Ammon's horn (tissue), 1 donor: ENCODE measurements at places on chromosomes 16 and 17.

DNA sequence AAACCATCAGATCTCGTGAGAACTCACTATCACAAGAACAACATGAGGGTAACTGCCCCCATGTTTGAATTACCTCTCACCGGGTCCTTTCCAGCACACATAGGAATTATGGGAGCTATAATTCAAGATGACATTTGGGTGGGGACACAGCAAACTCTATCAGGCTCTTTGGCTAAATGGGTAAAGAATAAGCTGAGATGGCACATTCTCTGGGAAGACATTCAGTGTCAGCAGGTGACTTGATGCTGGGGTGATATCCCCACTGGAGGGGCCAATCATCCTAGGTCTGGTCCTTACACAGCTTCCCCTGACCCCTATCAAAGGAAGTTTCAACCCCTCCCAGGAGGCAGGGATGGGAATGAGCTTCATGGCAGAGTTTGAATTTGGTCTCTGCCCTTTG, 664.0 kb upstream of the EEF2KMT start:
- DNase-seq: no peak

DNA sequence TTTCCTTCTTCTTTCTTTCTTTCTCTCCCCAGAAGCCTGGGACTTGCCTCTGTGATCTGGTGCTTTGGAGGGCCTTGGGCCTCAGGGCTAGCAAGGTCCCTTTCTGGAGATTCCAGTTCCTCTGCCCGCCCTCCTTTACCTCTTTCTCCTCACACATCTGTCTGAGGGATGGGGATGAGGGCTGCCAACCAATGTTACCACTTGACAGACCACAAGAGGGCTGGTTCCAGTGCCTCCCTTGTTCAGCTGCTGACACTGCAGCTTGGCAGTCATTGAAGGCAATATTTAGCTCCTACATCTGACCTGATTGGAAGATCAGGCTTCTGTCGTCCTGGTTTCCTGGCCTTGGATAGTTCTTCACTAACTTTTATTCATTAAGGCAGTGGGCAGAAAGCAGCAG, 3.6 kb upstream of the ZNF652 start:
- peak; percentile 88 for DNase-seq

GRCh38 chr16:31535737-31536136, 8.0 kb downstream of the AHSP start:
- DNase-seq: no peak

- peak; percentile 70 for DNase-seq
These were observed 30.1 kb downstream of the VPS35 start for GRCh38 chr16:46658925-46659324.

DNA sequence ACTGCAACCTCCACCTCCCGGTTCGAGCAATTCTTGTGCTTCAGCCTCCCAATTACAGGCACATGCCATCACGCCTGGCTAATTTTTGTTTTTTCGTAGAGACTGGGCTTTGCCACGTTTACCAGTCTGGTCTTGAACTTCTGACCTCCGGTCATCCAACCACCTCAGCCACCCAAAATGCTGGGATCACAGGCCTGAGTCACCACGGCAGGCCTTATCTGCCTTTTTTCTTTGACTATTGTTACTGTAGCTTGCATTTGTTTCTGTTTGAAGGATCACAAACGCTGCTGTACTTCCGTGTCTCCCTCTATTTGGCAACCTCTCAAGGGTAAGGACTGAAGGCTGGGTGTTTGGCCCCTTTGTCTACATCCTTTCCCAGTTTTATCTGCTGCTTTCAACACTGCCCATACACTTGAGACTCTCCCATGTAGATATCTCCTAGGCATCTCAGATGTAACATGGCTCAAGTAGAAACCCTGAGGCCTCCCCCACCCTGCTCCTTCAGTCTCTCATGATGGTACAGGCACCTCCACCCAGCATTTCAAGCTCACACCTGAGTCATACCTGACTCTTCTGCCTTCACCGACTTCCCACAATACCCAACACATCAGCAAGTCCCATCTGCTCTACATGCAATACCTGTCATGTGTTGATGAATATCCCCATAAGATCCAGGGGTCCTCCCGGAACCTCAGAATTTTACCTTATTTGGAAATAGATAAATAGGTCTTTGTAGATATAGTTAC, 219.0 kb downstream of the CPPED1 start:
- no peak for DNase-seq

DNA sequence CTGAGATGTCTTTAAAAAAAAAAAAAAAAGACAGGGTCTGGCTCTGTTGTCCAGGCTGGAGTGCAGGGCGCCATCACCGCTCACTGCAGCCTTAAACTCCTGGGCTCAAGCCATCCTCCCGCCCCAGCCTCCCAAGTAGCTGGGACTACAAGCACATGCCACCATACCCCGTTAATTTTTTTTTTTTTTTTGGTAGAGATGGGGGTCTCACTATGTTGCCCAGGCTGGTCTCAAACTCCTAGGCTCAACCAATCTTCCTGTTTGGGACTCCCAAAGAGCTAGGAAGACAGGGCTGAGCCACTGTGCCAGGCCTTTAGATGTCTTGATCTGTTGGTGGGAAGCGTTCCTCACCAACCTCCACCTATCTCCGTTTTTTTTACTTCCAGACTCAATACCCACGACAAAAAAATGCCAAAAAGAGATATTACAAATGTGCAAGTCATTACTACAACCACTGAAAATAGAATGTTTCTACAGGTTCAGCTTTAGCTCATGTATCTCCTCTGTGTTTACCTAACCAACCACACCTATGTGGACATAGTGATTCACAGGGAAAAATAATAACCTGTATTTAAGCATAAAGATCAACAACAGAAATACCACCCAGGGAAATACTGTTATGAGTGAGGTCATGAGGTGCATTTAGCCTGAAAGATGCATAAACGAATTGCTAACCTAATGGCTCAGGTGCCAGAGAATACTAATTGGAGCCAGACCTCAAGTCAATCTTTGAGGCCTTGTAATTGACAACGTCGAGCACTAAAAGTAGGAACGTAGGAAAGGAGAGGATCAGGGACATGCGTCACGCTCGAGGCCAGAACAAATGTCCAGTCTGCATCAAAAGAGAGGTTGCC, 22.6 kb downstream of the NACA2 start:
- no peak for DNase-seq

- DNase-seq: peak; percentile 26
These were observed 4.4 kb upstream of the DHX40 start for GRCh38 chr17:59561042-59561441.

DNA sequence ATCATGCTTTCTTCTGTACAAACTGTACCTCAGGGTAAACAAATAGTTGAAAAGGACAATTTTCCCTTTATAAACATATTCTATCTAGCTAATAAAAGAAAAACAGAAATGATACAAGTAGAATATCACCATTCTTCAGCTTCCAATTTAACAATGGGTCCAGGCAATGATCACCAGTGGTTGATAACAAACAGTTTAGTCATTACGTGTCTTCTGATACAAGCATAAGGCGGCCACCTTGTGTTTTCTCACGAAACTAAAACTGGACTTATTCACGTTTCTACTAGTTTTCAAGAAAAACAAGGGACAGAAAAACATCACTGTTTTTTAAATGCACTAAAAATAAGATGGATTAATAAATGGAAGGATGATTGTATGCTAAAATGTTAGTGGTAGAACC, 58.3 kb downstream of the STH start:
- no peak for DNase-seq

DNA sequence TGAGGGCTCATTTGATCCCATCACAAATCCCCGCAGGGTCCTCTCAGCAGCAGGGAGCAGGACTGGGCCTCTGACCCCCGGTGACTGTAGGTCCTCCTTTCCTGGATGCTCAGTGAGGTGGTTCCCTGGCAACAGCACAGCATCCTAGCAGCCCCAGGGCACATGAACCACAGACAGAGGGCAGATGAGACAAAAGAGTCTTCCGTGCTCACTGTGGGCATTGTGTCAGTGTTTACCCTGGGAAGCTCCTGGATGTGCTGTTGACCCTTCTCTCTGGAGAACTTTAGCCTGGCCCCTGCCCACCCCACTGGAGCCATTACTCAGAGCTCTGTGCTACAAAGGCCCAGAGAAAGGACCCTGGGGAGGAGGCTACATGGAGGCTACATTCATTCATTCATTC, 21.7 kb upstream of the TMEM220 start:
- DNase-seq: no peak

- DNase-seq: no peak
These were observed 4.6 kb downstream of the GAN start for GRCh38 chr16:81319221-81319912.

DNA sequence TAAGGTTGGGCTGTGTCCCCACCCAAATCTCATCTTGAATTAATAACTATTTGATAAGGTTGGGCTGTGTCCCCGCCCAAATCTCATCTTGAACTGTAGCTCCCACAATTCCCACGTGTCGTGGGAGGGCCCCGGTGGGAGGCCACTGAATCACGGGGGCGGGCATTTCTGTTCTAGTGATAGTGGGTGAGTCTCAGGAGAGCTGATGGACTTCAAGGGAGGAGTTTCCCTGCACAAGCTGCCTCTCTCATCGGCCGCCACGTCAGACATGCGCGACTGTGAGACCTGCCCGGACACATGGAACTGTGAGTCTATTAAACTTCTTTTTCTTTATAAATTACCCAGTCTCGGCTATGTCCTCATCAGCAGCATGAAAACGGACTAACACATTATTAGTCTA, 44.9 kb upstream of the METRNL start:
- no peak for DNase-seq

DNA sequence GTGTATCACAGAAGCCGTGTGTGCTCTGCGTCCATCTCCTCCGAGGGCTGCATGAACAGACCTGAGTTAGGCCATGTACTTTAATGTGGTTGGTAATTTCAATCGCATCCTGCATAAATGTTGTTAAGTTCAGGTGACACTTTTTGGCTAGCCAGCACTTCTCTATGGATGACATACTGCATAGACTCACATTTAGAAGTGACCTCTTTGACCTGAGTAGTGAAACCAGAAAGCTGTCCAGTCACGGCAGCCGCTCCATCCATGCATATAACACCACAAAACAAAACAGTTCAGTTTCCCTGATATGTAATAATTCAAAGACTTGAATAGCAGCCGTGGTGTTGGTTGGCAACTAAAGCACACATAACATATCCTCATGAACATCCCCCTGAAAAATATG, 94.1 kb downstream of the CYTH1 start:
- no peak for DNase-seq

- peak; percentile 69 for DNase-seq
These were observed 2.4 kb downstream of the DHRS7B start for GRCh38 chr17:21129023-21129681.

DNA sequence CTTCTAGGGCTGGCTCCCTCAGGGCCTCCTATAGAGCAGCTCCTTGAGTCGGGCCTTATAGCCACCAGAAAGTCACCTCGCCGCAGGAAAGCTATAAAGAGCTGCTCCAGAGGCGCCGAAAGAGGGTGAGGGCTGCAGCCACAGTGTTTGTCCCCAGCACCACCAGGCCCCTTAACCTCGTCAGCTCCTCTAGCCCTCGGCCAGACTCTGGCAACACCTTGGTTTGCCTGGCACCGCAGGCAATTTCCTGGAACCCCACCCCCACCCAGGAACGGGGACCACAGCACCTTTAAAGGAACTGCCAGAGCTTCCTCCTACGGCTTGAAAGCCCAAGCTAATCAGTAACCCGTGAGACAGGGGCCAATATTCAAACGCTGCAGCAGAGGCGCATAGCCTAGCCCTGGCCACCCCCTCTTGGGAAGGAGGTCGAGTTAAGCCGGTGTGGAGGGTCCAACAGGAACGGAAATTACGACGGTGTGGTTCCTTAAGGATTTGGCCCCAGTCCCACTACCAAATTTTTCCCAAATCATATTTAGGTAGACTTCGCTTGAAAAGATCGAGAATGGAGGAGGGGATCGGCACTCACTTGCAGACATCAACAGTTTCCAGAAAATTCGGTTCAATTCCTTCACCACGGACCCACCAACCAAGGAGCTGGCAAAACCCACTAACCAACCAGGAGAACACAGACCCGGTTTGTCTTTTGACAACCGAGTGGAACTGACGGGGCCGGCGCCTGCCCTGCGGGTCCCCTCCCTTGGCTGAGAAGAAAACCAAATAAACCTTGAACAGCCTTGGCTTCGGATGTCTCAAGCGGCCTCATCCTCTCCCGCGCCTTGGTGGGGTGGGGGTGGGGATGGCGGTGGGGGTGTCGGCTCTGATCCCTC, 3.0 kb downstream of the HOXB6 start:
- DNase-seq: no peak
